ENCODE measurements at places on chromosomes 3 and 15. TPM values are rescaled to one million over a fixed set of nuclear protein-coding genes. Genes with fewer than 3 reads are reported as not detected.

GRCh38 chr15:72319985-72320671, at the start of gene CELF6:
Gene CELF6, minus strand, starts transcription at chr15:72320157. Its CDS starts 283 bp downstream, at chr15:72319874.
- DNase-seq, result peak; percentile 73

DNA sequence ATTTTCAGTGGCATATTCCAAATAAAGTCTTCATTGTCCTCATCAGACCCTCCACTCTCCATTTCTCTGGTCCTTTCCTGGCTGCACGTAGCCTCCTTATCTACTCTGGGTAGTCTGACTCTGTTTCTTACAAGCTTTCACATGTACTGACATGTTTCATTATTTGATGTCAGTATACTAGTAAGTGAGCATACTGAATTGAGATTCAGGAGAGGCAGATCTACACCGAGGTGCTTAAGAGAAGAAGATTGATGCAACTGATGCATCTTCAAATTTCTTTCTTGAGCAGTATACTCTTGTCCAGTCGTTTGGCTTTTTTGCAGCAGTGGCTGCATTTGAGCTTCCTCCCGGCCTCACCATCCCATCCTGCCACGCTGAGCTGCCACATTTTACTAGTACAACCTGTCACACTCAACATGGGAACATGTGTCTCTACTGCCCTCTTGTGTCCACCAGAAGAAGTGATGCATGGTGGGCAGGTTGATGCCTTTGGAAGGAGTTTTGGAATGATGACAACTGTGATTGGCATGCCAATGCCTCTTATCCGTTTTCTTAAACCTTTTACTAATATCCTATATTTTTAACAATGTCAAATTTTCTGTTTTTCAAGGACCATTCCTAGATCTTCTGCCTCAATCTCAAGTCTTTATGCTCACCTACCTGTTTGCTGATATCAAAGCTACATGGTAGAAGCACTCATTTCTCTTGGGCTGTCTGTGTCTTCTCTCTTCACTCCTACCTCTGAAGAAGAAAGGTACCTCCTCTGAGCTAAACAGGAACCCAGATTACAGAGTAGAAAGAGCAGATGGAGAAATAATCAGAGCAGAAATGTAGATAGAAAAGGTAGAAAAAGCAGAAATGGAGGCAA, 38.7 kb downstream of the GUCA1C start:
- DNase-seq, result peak; percentile 63

Gene LOXL1
- total RNA-seq, result 9.3 TPM

DNA sequence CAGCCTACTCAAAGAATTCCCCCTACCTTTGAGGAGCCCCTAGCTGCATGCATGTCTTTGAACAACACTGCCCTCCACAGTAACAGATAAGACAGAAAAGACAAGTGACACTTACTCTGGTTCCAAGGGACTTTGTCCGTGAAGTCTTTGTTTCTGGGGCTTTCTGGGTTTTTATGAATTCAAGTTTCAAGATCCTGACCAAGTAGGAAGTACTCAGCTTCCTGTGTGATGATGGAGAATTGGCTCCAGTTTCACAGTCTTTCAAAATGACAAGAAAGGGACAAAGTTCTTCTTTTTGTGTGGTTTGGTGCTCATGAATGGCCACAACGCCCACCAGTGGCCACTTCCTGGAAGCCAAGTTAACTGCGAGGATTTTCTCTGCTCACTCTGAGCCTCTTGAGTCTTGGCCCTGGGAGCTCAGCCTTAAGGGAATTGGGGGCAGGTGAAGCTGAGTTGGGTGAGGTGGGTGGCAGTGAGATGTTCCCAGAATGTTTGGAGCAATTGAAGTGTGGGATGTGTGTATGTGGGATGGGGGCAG, at the start of gene CCR1:
TSS of gene CCR1 (minus strand) at position 147 of the 538 bp plus-strand sequence. CDS start 4,000 bp downstream, outside the sequence.
- DNase-seq, result peak; percentile 54

DNA sequence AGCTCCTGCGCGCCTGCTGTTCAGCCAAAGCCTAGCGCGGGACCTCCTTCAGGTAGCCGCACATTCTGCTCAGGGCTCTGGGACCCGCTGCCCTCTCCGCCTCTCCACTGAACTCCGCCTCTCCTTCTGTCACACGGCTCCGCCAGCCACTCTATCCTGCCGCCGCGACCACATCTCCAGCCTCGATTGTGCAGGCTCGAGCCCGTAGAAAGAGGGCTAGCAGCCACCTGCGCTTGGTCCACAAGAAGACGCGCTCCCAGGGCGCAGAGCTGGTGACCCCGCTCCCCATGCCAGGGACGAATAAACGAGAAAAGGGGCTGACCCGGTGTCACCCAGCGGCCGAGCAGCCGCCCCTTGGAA, 1.1 kb upstream of the VIPR1 start:
- DNase-seq, result peak; percentile 71

Gene SAMMSON
- not detected for total RNA-seq

DNA sequence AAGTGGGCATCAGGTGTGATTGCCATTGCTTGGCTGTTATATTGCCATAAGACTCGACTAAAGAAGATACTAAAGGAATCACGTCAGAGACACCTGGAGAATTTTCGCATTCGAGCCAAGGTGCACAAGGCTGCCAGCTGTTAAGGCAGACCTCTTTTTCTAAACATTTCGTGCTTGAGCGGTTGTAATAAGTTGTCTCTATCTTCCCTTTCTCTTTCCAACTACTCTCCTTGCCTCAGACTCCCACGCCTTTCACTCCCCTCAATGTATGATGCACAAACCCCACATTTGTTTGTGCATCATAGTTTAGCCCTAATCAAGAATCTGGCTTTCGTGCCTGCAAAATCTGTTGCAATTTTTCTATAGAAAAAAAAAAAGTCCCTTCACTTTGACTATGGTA, 118.0 kb downstream of the IQCH start:
- DNase-seq, result no peak

DNA sequence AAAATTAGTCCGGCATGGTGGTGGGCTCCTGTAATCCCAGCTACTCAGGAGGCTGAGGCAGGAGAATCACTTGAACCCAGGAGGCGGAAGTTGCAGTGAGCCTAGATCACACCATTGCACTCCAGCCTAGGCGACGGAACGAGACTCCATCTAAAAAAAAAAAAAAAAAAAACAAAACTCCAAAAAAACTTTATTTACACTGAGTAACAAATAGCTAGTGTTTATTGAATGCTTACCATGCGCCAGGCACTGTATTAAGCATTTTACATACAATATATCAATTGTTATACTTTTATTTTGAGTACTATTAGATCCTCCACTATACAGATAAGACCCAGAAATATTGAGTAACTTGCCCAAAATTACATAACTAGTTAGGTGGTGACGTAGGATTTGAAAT, 17.4 kb upstream of the ARIH1 start:
- no peak for DNase-seq

GRCh38 chr3:168157099-168157700, 61.5 kb upstream of the GOLIM4 start:
- no peak for DNase-seq

Gene KIF23
- 77.4 TPM for total RNA-seq

- DNase-seq, result no peak
These were observed 490.3 kb downstream of the NLGN1 start for GRCh38 chr3:173887888-173888287.

DNA sequence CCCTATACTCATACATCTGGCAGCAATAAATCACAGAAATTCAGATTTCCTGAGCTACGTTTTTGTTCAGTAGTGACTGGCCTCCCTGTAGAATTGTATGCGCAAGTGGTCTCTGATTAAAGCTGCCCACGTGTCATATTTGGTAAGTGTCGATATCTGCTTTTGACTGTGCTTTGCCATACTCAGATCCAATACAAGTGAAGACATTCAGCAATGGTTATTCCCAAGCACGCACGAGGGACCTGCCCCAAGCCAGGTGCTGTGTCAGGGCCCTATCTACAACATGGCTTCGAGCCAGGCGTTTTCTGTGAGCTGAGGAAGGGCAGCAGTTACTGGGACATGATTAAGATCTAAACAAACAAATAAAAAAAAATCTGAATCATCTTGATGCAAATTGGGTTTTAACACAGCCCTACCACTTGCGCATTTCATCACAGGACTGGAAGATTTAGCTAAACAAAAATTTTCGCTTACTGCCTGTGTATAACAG, 47.2 kb upstream of the ICE2 start:
- no peak for DNase-seq

- no peak for DNase-seq
These were observed 135.7 kb upstream of the SLCO3A1 start for GRCh38 chr15:91717811-91718210.

Gene PRRT3
- total RNA-seq, result 8.4 TPM

DNA sequence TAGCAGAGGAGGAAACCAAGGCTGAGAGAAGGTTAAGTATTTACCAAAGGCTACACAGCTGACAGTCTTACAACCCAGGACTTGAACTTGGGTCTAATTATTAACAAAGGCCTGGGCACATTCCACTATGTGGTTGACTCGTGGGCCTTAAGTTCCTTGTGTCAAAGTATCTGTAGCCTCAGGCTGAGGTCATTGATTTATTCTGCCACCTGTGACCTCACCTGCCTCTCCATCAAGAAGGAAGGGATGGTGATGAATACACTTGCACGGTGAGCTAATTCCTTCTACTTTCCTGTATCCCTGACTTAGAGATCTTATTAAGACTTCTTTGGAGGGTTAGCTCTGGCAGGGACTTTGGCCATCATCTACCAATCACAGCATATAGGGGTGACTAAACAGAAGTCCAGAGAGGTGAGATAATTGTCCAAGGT, 19.9 kb upstream of the LRRC58 start:
- no peak for DNase-seq

DNA sequence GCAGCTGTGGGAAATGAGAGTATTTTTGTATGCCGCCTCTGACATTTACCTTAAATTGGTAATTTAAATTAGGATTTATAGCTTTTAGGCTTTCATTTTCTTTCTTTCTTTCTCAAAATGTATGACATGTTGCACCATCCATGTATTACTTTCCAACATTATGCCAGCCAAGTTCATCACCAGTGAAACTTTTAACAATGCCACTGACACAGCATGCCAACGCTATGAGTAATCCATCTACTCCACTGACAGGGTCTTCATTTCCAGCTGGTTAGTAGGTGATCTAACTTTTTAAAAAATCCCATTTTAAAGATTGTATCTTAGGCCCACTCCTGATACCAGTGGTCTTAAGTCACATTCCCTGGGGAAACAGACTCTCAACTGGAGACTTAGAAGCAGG, 21.8 kb upstream of the CLDN16 start:
- DNase-seq, result no peak

GRCh38 chr3:170321321-170322034, 36.0 kb upstream of the SKIL start:
- no peak for DNase-seq

Gene GNAT1
- total RNA-seq, result not detected

DNA sequence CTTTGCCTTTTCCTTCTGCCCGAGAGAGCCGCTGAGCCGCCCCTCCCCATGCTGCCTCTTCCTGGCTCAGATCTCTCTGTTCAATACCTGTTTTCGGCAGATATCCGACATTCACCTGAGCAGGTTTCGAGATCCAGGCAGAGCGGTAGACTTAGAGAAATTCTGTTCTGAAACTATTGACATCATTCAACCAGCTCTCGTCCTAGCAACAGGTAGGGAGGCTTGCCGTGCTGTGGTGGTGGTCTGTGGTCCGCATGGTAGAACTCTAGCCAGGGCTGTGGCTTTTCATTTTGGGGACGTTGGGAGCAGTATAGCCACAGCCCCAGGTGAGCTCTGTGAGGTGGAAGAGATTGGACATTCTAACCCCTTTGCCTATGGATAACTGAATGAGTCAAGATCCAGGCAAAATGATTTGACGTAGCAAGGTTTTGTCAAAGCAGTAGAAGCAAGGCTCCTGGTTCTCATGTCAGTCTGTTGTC, 810 bp downstream of the TMEM62 start:
- DNase-seq, result no peak

- no peak for DNase-seq
These were observed 189.7 kb downstream of the CDIN1 start for GRCh38 chr15:36769098-36769497.
